ENCODE measurements at places on chromosomes 7 and 10. TPM values are rescaled to one million over a fixed set of nuclear protein-coding genes. Genes with fewer than 3 reads are reported as not detected.

DNA sequence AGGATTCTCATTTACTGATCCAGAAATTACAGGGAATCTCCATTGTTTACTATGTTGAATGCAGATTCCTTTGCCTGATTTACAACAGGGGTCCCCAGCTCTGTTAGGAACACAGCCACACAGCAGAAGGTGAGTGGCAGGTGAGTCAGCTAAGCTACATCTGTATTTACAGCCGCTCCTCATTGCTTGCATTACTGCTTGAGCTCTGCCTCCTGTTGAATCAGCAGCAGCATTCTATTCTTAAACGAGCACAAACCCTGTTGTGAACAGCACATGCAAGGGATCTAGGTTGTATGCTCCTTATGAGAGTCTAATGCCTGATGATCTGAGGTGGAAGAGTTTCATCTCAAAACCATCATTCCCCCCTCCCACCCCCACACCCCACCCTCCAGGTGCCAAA, 23.3 kb upstream of the CELF2 start:
- no peak for DNase-seq

DNA sequence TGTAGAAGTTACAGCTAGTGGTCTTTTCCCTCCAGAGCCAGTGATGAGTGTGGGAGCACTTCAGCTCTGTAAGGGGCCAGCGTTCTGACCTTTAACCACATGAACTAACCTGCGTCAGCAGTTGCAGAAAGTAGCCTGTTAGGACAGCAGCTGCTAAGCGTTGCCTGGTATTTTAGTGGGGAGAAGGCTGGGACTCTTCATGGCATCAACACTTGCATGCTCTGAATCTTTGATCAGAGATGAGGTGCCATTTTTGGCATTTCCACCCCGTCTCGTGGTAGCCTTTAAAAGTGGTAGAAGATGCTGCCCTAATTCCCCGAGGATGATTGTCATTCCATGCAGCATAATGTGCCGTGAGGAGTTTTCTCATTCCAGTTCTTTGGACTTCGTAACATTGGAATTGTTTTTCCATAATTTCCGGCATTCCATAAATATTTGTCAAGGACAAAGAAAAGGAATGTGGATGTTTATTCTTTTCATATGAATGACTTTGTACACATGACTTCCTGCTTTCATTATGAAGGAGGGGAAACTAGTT, 92.2 kb downstream of the AVL9 start:
- peak; percentile 25 for DNase-seq

GRCh38 chr7:68671046-68671445, 927.2 kb upstream of the AUTS2 start:
- DNase-seq = no peak

The LIPA gene
- polyA plus RNA-seq = 14.0 TPM

GRCh38 chr7:94510582-94511496, 1.2 kb downstream of the CASD1 start:
- peak; percentile 29 for DNase-seq

- no peak for DNase-seq
These were observed 77.5 kb downstream of the NOC3L start for GRCh38 chr10:94285271-94285670.

DNA sequence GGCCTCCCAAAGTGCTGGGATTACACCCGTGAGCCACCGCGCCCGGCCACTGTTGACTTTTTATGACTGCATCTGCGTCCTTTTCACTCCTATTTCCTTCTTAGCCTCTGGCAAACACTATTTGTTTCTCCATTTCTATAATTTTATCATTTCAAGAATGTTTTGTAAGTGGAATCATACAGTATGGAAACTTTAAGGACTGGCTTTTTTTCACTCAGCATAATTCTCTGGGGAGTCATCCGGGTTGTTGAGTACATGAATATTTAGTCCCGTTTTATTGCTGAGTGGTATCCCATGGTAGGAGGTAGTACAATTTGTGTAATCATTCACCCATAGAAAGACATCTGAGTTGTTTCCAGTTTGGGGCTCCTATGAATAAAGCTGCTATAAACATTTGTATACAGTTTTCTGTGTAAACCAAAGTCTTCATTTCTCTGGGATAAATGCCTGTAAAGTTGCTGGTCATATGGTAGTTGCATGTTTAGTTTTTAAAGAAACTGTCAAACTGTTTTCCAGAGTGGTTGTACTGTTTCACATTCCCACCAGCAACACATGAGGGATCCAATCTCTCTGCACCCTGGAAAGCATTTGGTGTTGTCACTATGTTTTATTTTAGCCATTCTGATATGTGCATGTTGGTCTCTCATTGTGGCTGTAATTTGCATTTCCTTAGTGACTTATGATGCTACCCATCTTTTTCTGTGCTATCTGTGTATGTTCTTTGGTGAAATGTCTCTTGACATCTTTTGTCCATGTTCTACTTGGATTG, 139.6 kb upstream of the EEPD1 start:
- no peak for DNase-seq

DNA sequence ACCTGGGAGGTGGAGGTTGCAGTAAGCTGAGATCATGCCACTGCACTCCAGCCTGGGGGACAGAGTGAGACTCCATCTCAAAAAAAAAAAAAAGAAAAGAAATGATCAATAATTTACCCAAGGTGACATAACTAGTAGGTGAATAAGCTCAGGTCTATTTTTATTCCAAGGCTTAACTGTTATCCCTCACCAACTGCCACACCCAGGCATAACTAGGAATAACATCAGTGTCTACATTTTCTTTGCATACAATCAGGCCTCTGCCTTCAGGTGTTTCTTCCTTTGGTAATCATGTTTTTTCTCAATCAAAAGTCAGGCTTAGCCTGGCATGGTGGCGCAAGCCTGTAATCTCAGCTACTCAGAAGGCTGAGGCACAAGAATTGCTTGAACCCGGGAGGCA, 26.6 kb downstream of the CPEB3 start:
- no peak for DNase-seq

- no peak for DNase-seq
These were observed 1.4 kb downstream of the FAM149B1 start for GRCh38 chr10:73169320-73169719.

The RPA3 gene
- polyA plus RNA-seq = 25.0 TPM

DNA sequence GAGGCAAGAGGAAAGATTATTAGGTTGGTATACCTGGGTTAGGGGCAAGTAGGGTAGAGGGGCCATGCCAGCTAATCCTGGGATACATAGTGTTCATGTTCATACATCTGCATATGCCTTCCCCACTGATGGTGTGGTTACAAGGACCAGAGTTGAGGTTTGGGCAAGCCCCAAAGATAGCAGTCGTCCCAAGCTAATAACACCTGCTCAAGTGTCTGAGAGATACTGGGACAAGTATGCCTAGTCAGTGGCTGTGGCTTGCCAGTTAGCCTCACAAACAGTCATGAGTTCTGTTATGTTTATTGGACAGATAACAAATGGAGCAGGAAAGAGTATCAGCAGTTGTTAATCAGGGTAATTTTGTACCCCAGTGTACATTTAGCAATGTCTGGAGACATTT, 139.6 kb downstream of the ADAM22 start:
- no peak for DNase-seq

The FANK1 gene
- 0.41 TPM for polyA plus RNA-seq

- no peak for DNase-seq
These were observed 88.9 kb upstream of the LRRC4 start for GRCh38 chr7:128120116-128120515.

DNA sequence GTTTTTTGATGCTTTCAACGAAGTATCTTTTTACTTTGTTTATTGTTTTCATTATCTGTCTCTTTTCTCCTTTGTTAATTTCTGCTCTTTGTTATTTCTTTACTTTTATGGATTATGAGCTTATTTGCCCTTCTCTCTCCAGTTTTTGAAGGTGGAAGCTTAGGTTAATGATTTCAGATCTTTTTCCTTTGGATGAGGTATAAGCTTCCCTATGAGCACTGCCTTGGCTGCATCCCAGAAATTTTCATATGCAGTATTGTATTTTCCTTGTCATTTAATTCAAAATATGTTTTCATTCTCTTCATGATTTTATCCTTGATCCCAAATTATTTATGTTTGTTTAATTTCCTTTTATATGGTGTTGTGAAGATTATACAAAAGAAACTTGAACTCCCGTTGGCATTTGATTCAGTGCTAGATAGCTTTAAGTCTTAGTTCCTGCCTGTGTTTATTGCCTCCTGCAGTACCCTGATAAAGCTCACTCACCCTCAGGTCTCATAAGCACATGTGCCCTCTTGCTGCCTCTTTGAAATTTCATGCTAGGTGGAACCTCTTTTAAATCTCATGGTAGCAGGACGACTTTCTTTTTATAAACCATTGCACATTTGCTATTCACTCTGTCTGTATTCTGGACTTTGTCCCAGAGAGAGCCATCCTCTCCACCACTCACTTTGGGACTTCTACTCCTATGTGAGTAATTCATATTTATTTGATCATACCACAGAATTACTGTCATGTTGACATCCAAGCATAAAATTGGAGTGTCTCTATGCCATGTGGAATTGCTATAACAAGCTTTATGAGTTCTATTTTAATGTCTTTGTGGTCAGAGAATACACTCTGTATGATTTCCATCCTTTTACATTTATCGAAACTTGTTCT, 23.0 kb upstream of the CEP41 start:
- DNase-seq = no peak

GRCh38 chr10:89339875-89340274, 12.1 kb downstream of the IFIT3 start:
- no peak for DNase-seq

DNA sequence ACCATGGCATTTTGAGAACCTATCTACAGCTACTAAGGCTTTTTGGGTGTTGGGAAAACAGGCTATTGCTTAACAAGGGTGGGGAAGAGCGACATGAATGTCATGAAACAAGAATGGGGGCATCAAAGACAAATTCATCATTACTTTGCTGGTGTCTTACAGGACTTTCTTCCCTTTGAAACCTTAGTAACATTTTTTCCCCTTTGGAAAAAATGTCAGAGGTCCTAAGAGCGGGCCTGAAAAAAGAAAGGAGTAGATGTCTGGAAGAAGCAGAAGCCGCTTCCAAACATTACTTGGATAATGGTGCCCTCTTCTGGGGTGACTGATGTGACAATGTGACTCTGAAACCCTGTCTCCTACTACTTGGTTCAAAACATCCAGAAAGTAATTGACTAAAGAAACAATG, 3.8 kb upstream of the DDX50 start:
- DNase-seq = no peak

DNA sequence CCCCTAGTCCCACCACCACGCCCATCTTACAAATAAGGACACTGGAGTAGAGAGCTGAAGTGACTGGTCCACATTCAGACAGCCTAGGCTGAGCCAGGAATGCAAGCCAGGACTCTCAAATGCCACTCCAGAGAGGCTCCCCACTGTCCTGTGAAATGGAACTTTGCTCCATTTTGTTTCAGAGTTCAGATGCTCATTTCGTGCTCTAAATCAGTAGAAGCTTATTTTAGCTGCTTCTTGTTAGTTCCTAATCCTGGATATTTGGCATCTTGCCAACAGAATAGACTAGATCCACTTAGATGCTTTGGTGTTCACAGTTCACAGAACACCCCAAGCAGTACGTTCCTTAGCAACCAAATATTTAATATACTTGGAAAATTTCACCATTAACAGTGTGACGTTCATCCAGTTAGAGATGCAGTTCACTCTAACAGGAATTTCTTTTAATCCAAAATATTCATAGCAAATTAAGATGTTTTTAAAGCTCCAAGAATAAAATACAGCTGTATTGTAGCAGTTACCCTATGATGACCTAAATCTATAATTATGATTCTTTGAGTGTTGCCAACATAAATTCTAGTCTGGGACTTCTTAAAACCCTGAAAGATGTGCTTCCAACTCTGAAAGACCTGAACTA, 7.3 kb downstream of the MMP21 start:
- no peak for DNase-seq

The EBLN1 gene
- polyA plus RNA-seq = not detected

The HOXA11 gene
- polyA plus RNA-seq = not detected

The MYOZ1 gene
- 72.6 TPM for polyA plus RNA-seq

DNA sequence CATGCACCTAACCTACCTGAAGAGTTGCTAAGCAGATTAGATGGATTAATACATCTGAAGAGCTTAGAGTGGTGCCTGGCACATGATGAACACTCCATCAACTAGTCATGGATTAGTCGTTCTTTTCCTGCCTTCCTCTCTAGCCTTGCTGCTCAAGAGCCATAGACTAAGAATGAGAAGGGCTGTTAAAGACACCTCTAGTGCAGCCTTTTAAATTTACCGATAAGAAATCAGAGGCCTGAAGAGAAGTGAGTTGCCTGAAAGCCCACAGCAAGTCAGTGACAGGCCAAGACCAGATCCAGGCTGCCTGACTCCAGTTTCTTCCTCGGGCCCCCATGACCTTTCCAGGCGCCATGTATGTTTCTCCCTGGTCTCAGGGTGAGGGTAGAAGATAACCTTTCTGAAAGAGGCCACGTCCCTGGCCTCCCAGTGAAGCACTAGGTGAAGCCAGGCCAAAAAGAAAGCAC, 6.5 kb downstream of the TSPAN15 start:
- no peak for DNase-seq

The SAMD9L gene
- polyA plus RNA-seq = 2.8 TPM

DNA sequence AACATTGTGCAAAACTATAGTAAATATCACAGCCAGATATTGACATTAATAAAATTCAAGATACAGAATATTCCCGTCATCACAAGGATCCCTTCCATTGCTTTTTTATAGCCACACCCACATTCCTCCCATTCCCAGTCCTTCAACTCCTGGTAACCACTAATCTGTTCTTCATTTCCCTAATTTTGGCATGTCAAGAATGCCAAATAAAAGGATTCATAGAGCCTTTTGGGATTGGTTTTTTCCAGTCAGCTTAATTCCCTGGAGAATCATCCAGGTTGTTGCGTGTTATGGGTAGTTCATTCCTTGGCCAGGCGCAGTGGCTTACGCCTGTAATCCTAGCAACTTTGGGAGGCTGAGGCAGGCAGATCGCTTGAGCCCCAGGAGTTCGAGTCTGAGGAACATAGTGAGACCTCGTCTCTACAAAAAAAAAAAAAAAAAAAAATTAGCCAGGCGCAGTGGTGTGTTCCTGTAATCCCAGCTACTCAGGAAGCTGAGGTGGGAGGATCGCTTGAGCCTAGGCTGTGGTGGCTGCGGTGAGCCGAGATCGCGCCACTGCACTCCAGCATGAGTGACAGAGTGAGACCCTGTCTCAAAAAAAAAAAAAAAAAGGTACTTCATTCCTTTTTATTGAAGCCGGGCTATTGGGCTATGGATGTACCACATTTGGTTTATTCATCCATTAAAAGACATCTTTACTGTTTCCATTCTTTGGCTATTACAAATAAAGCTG, 2.7 kb downstream of the OGDH start:
- DNase-seq = no peak

GRCh38 chr7:6480323-6480660, 32.5 kb upstream of the DAGLB start:
- DNase-seq = no peak

DNA sequence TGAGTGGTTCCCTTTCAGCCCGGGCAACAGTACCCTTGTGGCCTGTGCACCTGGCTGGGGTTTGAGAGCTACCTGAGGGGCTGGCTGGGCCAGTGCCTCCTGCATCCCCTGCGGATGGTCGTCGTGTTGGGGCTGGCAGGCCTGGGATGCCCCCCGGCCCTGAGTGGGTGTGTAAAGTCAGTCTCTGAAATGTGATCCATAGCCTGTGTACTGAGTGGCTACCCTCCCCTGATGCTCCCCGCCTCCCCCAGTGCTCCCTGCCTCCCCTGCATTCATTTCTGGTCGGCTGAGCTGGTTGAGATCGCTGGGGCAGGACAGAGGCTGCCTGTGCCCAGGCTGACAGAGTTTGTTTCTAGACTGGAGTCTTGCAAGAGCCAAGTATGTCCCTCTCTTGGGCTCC, 9.3 kb downstream of the ZNF316 start:
- DNase-seq = no peak
